ENCODE measurements at places on chromosomes 16 and 17.
A peak's percentile ranks its signal among the peaks of the same experiment; 100 is the strongest.

GRCh38 chr16:59060207-59060606, 326.1 kb upstream of the GOT2 start:
- DNase-seq: no peak

- DNase-seq: no peak
These were observed 6.0 kb upstream of the LPCAT2 start for GRCh38 chr16:55502801-55503366.

DNA sequence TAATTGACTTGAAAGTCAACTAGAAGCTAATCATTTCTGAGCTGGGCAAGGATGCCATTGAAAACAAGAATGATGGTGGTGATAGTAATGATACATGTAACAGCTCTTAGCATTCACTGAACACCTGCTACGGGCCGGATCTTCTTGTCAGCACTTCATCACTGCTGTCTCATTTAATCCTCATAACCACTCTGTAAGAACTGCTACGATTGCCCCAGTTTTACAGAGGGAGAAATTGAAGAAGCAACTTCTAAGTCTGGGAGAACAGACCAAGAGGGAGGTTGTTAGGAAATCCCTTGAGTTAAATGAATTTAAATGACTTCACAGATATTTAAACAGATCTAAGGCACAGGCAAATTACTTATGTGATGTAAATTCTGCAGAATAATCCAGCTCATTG, 7.0 kb upstream of the GAN start:
- no peak for DNase-seq

DNA sequence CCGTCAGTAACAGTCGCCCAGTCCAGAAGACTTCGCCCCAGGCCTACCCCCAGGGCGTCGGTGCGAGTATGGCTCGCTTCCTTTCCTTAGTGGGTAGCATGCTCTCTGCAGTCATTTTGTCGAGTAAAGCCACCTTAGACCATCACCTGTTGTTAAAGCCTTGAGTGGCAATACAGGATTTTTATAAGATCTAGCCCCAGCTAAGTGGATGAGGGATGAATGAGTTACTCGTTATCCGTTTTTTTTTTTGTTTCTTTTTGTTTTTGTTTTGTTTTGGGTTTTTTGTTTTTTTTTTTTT, 322 bp upstream of the KLHL11 start:
- no peak for DNase-seq

DNA sequence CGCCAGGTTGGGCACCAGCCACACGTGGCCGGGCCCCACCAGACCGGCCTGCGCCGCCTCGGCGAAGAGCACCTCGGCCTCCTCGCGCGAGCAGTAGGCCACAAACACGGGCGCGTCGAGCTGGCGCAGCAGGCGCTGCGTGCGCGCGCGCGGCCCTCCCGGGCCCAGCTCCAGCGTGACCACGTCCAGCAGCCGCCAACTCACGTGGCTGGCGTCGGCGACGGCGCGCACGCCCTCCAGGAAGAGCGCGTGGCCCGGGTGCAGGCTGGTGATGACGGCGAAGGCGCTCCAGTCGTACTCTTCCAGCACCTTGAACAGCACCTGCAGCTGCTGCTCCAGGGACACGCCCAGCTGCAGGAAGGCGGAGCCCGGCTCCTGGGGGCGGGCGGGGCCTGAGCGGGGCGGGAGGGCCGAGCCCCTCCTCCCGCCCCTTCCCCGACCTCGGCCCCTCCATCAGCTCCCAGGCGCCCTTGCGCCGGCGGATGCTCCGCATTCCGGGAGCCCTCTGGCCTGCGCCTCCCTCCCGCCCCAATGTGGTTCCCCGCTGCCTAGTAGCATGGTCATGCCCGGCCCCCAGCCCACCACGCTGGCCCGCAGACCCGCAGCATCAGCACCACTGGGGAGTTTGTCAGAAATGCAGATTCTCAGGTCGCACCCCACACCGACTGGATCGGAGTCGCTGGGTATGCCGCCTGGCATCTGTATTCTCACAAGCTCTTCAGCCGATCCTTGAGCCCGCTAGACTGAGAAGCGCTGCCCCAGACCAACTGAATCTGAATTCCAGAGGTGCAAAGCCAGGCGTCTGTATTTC, 7.2 kb downstream of the GRIN2C start:
- DNase-seq: no peak

GRCh38 chr17:19292377-19292711, 55.2 kb downstream of the EPN2 start:
- DNase-seq: no peak

- peak; percentile 50 for DNase-seq
These were observed 579 bp upstream of the CYBA start for GRCh38 chr16:88651276-88651988.

- DNase-seq: no peak
These were observed 56.9 kb upstream of the FASN start for GRCh38 chr17:82154881-82155331.

- no peak for DNase-seq
These were observed 45.5 kb downstream of the ZZEF1 start for GRCh38 chr17:4097165-4097960.

DNA sequence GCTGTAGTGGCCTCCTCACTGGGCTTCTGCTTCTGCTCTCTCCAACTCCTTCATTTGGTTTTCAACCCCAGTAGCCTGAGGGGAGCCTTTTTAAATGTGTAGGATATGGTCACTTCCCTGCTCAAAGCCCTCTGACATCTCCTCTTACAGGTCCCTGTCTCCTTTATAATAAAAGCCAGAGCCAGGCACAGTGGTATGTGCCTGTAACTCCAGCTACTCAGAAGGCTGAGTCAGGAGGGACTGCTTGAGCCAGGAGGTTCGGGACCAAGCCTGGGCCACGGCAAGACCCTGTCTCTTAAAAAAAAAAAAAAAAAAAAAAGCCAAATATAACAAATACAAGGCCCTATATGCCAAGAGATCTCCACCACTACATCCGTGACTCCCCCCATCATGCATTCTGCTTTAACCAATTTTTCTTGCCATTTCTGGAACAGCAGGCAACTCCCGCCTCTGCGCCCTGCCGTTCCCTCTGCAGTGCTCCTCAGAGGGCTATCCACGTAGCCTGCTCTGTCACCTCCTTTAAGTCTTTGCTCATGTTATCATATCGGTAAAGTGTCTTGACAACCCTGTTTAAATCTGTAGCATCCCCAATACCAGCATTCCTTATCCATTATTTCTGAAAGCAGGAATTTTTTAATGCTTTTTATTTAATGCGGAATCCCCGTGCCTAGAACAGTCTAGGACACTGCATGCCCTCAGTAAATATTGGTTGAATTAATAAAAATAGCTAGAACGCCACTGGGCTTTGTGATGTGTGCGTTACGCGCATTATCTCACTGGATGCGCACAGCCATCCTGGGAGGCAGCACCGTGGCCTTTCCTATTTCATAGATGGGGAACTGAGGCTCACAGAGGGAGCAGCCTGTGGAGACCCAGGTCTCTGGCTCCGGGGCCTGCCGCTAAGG, 9.5 kb downstream of the ZNF771 start:
- no peak for DNase-seq

- DNase-seq: no peak
These were observed 4.5 kb upstream of the DDX19B start for GRCh38 chr16:70294385-70295025.

GRCh38 chr16:84443166-84443802, 61.2 kb downstream of the MEAK7 start:
- DNase-seq: no peak

- DNase-seq: no peak
These were observed 23.3 kb downstream of the ACTG1 start for GRCh38 chr17:81489012-81489997.

GRCh38 chr16:11501632-11502031, 85.1 kb downstream of the LITAF start:
- DNase-seq: no peak

GRCh38 chr17:40110026-40110845, 9.8 kb upstream of the NR1D1 start:
- DNase-seq: no peak

DNA sequence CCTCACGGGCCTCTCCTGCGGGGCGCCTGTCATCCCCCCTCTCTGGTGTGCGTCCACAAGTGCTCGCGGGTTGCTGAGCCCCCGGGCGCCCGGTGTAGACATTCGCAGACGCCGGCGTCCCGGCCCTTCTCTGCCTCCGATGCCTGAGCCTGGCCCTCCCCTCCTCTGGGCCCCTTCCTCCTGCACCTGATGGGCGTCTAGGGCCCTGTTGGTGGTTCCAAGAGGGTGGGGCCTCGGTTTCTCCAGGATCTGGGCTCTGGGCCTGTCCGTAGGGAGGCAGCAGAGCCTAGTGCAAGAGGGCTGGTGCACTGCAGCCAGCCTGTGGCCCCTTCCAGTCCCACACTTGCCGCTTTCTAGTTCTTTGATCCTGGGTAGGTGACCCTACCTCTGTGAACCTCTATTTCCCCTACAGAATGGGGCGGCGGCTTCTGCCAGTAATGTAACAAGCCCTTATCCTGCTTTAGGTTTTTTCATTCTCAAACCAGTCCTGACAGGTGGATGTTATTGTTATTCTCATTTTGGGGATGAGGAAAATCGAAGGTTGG, 623 bp downstream of the E4F1 start:
- no peak for DNase-seq

- no peak for DNase-seq
These were observed 1.0 kb downstream of the RSPRY1 start for GRCh38 chr16:57186872-57187854.

DNA sequence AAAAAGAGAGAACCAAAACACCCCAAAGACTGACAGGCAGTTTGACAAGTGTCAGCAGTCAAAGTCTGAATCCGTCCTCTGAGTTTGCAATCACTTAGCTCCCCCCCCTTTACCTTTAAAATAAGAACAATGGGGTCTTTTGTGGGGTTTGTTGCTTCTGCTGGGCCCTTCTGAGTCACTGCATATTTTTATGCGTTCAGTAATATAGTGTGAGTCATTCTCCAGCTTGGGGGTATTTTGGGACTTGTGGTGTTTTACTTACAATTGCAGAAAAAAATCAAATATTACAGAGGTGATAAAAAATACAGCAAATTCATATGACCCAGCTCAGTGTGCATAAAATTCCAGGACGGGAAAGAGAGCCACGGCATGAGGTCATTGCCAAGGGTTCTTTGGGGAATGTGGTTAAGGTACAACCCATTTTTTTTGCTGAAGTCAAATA, 120.1 kb downstream of the CYLD start:
- no peak for DNase-seq

GRCh38 chr17:4665027-4665426, 23.5 kb upstream of the ALOX15 start:
- no peak for DNase-seq

DNA sequence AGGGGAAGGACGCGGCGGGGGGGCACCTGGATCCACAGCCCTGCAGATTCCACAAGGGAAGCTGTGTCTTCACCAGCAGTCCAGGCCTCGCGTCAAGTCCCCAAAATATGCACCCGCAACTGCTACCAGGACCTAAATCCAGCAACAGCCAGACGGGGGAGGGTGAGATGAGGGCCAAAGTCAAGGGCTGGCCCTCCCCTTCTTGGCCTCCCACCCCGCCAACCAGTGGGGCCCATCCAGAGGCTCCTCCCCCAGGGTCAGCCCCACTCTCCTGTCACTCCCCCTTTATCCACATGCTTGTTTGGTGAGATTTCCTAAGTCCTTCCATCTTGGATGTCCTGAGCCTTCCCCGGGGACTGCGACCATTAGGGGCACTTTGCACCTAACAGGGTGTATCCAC, 138.7 kb downstream of the ENGASE start:
- DNase-seq: no peak

GRCh38 chr16:16778332-16778731, 399.4 kb downstream of the NPIPA7 start:
- no peak for DNase-seq

DNA sequence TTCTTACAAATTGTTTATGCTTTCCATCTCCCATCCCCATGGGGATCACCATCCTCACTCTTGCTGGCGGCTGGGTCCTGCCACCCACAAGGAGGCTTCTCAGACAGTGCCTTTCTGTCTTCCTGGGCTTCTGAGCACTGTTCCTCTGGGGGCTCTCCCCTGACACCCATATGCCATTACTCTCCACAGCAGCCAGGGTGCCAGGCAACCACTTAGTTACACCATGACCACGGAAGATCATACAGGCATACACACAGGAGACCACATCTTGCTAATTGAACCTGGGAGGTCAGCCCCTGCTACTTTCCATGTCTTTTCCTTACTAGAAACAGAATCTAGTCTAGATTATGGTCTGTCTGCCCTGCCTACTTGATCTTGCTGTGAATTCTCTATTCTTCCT, 27.7 kb upstream of the HS3ST2 start:
- DNase-seq: no peak

- DNase-seq: peak; percentile 6
These were observed 7.4 kb downstream of the ZNF594 start for GRCh38 chr17:5184288-5184687.

DNA sequence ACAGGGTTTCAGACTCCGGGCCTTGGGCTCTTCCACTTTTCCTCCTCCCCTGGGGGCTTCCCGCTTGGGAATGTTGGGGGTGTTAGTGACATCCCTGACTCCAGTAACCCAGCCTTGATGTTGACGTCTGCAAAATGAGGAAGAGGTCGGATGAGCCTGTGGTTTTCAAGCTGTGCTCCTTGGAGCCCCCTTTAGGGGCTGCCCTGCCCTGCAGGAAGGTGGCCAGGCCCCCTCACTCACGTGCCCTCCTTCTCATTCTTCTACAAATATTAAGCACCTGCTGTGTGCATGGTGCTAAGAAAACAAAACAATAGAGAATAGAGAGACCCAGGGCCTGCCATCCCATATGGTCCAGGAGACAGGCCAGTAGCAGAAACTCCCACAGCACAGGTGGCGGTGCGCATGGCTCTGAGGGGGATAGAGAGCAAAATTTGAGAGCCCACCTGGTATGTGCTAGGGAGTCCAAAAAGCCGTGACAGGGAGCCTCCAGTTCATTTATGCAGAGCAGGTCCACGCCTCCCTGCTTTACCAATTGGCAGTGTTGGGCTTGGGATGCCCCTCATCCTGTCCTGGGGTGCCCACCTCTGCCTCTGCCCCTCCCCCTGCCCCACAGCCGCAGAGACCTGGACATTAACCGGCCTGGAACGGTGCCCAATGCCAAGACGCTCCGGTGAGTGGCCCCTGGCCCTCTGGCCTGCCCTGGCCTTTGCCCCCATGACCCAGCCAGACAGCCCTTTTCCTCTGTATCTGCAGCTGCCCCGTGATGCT, 7.4 kb downstream of the NDRG4 start:
- no peak for DNase-seq

DNA sequence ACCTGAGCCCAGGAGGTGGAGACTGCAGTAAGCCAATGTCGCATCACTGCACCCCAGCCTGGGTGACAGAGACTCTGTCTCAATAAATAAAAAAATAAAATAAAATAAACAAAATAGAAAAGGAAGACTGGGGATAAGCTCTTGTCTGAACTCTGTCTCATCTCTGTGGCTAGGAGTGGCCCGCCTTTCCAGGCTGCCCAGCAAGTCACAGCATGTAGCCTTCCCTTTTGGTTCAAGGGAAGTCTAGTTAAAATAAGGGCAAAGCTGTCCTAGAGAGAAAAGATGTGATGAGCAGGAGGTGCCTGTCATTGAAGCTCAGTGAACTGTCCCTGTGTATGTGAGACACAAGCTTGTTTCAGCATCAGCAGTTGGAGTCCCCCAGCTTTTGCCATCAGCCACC, 2.7 kb upstream of the GFAP start:
- no peak for DNase-seq

- DNase-seq: no peak
These were observed 121.7 kb upstream of the NLRP1 start for GRCh38 chr17:5705876-5706576.

All from stimulated activated CD8-positive, alpha-beta memory T cell treated with anti-CD3 and anti-CD28 coated beads, Interleukin-4, amount 100 ng/mL, for 1 hour (primary cell).